ENCODE measurements at places on chromosomes 3 and 15.

GRCh38 chr15:74206801-74207281, 4.3 kb upstream of the STRA6 start:
- no peak for DNase-seq

- DNase-seq: no peak
Measured at GRCh38 chr3:114674036-114674435, 380.2 kb downstream of the TIGIT start.

DNA sequence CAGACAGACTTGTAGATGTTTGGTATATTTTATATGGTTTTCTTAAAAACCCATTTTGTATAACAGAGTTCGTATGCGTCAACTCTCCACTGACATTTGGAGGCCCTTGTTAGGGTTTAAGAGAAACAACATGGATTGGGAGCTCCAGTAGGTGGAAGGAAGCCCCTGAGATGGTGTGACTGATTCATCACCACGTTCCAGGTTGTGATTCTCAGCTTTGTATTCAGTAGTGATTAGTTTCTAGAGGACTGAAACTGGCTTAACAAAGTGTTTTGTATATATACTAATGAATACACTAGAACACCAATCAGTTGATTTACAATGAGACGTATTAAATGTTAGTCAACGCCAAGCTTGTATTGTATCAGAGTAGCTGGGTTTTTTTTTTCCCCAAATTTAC, 33.9 kb downstream of the SNRK start:
- DNase-seq: no peak

DNA sequence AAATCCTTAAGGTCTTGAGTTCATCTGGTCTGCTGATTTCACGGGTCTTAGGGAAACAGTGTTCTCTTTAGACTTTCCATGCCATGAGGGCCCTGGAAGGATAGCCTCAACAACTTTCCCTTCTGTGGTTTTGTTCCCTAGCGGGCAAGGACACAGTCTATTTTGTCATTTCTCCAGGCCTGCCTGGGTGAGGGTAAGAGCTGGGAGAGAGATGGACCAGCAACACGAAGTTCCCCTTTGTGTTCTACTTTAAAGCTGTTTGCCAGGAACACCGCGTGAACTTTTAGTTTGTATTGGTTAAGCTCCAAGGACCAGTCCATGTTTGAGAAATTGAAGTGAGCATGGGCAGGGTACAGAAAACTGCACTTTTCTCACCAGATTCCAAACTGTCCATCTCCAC, 20.9 kb downstream of the ST3GAL6 start:
- DNase-seq: no peak

- DNase-seq: no peak
Measured at GRCh38 chr3:118292841-118293240, 741.8 kb downstream of the IGSF11 start.

GRCh38 chr3:28050885-28051284, 190.5 kb upstream of the CMC1 start:
- DNase-seq: no peak

DNA sequence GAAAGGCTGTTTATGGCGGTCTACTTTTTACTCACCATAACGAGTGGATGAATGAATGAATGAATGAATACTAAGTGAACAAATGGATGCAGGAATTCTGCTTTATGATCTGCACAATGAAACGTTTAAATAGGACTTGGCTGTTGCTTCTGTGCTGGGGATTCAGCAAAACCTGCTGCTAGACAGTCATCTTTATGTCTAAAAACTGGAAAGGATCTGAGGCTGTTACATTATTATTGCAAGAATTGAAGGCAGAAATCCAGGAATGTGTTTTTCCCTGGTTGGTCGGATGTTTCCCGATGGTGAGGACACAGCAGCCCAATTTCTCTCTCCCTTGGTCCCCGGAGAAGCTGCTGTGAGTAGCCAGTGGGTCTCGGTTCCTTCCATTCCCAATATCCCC, 94.2 kb downstream of the GABRG3 start:
- DNase-seq: no peak

DNA sequence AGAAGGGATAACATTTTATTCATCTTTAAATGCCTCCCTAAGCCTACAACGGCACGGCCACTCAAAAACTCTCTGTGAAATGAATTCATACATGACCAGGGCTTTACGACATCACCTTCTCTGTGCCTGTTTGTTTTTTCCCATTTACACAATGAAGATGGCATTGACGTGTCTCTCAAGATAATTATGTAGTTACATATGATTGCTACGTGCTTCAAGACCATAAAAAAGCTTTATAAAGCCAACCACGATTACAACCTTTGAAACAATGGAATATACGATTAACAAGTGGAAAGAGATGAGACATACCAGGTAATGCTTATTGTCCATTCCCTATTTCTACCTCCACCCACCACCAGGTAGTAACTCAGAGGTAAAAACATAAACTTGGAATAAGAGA, 168.4 kb downstream of the P3H2 start:
- DNase-seq: no peak

DNA sequence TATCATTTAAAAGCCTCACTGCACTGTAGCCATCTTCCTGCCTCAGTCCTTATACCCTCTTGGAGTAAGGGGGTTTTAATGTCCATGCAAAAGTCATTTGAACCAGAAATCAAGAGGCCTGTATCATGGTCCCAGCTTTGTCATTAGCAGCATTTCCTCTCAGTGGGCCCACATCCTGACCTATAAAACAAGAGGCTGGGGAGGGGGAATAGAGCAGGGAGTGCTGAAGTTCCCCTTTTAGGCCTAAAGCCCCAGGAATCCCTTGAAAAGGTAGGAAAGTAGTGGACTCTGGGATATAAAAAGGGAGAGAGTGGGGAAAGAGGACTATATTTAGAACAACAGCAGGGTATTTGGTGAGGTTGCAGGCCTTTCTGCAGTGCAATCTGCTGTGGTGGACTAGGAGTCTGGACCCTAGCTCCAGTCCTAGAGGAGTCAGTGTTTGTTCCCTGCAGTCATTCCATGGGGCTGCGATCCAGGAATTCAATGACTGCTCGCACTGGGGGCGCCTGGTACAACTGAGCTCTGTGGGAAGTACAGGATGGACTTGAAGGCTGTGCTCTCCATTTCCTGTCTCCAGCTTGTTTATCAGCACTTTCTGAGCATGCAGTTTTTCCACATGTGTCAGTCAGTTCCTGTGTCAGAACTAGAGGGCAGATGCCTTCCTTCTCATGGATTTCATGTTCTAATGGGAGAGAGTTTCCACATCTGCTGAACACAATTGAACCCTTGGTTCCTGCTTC, 46.8 kb downstream of the PDHB start:
- no peak for DNase-seq

DNA sequence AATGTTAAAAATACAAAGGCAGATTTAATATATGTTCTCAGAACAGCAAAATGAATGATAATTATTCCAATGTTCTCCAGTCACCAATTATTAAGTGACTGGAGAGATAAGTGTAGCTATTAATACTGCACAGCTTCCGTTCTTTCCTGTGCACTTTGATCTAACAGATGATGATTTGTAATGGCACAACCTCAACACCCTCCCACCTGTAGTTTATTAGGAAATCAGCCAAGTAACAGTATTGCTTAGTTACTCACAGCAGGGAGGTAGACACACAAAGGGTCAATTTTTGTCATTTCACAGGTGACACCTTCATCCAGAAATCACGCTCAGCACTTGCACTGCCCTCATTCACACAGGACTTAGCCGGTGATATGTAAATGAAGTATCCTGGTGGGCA, 688.1 kb downstream of the EPHA3 start:
- no peak for DNase-seq

DNA sequence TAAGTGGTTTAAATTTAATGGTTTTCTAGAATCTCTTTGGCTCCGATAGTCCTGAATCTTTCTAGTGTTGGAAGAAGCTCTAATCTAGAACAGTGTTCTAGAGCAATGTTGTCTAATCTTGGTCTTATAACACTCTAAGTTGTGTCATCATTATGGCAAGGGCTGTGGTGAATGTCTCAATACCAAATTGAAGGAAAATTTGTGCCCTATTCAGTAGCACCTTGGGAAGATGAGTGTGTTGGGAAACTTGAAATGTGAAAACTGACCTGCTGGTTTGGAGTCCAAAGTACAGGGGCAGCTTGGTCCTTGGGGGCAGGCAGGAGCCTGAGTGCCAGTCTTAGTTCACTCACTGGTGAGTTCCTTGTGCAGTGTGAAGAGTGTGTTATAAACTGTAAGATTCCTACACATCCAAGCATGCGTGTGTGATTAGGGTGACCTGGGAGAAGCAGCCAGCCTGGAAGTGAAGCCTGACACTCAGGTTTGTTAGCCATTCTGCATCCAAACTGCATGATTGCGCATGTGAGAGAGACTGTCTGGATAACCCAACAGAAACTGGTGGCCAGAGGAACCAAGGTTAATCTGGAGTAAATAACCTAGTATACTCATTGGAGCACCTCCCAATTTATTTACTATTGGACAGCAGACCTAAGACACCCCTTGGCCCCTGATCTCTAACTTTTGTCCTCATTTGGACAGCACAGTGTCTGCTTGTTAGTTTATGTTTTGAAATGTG, 14.6 kb downstream of the ZNF592 start:
- no peak for DNase-seq

GRCh38 chr3:172568701-172569100, 45.5 kb upstream of the TNFSF10 start:
- no peak for DNase-seq

DNA sequence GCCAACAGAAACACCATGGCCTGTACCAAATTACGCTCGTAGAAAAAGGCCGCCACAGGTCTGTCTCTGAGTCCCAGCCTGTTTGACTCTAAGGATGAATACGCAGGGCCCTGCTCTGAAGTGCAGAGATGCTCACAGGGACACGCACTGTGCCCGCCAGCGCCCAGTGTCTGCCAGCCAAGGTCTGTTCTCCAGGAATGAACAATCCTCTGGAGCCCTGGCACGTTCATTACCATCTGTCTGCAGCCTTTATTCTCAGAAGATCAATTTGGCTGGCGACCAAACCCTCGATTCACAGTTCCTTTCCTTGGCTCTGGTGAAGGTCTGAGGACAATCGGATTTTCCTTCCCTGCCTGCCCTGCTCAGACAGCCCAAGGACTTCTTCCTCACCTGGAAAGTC, 66.3 kb downstream of the NIPA2 start:
- DNase-seq: no peak

DNA sequence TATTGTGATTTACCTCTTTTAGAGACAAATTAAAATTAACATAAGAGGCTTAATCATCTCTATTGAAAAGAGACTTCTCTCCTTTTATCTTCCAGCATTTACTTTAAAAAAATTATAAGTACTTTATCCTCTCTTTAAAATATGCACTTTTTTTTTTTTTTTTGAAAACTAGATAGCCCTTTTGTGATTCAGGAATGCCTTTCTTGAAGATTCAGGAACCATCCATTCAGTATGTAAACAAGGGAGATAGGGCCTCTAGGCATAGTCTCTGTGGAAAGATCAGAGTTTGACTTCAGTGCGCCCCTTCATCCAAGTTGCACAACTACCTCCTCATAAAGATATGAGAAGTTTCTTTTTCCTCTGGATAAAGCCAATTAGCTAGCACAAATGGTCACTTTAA, 1163.7 kb downstream of the SI start:
- no peak for DNase-seq

DNA sequence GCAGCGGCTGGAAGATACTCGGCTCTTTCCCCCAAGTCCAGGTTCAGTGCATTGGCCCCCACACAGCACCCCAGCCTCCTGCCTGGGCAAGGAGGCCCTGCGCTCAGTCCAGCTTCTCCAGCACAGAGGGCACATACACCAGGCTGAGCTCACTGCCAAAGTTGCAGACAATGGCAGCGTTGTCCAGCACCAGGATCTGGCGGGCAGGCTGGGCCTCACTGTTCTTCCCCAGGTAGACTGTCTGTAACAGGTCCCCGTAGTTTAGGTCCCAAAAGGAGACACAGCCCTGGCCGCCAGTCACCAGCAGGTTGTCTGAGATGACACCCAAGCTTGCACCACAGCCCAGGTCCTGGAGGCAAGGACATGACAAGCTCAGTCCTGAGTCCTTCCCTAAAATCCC, 32.9 kb downstream of the PTPN23 start:
- no peak for DNase-seq

GRCh38 chr3:2837910-2838309, 272.3 kb downstream of the IL5RA start:
- no peak for DNase-seq

GRCh38 chr3:20376665-20377217, 190.7 kb upstream of the SGO1 start:
- no peak for DNase-seq

- DNase-seq: peak; percentile 2
Measured at GRCh38 chr15:61796056-61796455, 264.2 kb downstream of the VPS13C start.

GRCh38 chr15:48570822-48571221, 74.7 kb downstream of the FBN1 start:
- DNase-seq: no peak

- peak; percentile 74 for DNase-seq
Measured at GRCh38 chr15:68328443-68328842, 50.9 kb downstream of the FEM1B start.

DNA sequence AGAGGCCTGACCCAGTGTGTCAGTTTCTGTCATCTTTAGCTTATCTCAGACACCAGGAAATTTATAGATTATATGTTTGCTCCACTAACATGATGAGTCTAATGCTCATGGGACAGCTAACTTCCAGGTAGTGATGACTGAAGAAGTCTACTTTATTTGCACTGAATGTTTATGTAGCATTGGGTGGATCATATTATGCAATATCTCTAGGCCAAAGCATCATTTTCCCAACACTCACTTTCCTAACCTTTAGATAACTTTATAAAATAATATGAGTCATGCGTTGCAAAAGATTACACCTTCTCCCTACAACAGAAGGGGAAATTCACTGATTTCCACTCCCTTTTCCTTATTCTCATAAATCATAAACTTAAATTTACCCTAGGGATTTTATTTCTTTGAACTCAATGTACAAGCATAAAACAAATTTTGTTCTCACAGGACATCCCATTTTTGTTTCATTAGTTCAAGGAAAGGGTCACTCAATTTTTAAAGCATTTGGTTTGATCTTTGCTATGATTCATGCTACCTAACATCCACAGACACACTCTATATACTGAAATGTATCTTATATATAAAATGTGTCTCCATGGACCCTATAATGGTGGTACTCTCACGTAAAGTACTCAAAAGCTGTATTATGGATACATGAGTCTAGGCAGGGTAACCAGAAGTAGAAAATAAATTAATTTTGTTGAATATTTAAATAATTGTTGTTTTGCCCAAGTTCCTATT, 225.2 kb downstream of the WDR72 start:
- no peak for DNase-seq

DNA sequence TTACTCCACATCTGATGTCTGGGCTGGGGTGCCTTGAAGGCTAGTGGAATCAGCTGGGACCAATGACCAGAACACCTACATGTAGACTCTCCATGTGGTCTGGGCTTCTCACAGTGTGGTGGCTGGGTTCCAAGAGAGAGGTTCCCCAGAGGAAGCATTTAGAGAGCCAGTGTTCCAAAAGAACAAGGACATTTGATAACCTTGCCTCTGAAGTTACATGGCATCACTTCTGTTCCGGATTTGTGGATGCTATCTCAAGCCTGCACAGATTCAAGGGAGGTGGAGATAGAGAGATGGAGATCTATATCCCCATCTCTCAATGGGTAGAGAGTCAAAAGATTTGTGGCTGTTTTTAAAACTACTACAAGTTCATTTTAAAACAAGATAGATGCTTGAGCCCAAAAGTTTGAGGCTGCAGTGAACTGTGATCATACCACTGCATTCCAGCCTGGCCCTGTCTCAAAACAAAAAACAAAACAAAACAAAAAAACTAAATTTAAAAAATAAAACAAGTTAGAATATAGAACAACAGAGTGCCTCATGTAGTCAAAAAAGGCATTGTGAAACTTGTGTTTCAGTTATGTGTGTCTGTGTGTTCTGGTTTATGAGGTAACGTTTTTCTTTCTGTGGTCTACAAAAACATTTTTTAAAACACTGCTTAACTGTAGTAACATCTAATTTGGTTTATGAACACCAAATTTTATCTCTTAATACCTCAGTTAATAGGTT, 44.8 kb downstream of the PDE8A start:
- no peak for DNase-seq

All from activated CD4-positive, alpha-beta T cell treated with anti-CD3 and anti-CD28 coated beads, Interleukin-2, amount 10 ng/mL, durations not matched to agents 24 days and 14 days (primary cell).